GM12891 (cell line): ENCODE measurements at places on chromosomes 5 and 9.

DNA sequence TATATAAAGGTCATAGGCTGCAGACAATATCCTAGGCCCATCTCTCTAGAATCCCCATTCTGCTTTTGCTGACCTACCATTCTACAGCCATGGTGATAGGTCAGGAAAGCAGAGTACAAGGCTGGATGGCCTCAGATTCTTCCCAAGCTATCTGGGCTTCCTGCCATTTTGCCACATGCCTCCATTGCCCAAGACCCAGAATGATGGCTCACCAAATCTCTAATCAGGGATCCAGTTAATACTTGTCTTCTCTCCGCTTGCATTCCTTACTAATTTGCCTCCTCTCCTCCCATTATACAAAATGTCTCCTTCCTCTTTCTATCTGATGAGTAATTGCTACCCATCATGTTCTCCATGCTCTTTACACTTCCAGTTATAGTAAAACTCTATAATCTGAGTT, 22.7 kb upstream of the NDUFS4 start:
- no peak for DNase-seq

- DNase-seq, result no peak
Observed at GRCh38 chr9:78118742-78119473, 87.3 kb upstream of the GNAQ start.

GRCh38 chr9:90058182-90058763, 453.5 kb downstream of the GADD45G start:
- no peak for DNase-seq

DNA sequence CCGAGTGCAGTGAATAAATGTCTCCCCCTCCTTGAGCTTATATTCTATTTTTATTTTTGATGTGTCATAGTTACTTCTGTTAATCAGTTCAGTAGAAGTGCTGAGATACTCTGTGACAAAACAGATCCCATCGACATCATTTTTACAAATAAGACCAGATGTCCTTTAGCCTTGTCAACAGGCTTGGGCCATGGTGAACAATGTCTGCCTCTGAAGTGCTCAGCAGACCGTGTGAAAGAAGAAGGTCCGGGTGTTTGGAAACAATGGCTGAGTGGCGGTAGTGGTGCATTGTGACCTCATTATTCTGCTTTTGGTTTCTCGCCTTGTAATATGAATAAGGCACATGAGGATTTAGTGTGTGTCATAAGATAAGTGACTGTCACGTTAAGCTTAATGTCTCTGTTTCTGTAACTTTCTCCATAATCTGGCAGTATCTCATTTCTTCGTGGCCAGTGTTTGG, 71.2 kb downstream of the SYK start:
- DNase-seq, result no peak

DNA sequence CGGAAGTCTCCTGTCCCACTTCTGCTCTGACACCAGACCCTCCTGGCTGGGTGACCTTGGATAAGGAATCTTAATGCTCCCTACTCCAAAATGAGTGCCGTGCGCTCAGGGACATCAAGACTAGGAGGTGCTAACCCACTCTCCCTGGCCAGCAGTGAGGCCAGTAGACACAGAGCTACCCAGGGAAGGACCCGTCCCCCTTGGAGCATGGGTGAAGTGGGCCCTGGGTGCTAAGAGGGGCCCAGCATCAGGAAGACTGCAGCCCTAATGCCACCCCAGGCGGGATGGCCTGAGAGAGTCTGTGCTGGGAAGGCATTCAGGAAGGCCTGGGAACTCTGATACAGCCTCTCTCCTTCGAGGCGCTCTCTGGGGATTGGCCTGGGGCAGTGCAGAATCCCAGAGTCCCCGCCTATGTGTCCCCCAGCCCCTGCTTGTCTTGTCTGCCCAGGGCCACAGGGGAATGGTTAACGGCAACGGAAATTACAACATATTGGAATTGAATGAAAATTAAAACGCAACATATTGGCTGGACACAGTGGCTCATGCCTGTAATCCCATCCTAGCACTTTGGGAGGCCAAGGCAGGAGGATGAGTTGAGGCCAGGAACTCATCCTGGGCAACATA, 29.7 kb upstream of the RNU6ATAC start:
- no peak for DNase-seq

- no peak for DNase-seq
Observed at GRCh38 chr5:80277191-80277590, 21.3 kb upstream of the SERINC5 start.

GRCh38 chr5:130571076-130571475, 594.0 kb downstream of the HINT1 start:
- no peak for DNase-seq

- no peak for DNase-seq
Observed at GRCh38 chr9:124869986-124870560, 8.1 kb downstream of the ARPC5L start.

- no peak for DNase-seq
Observed at GRCh38 chr9:137111788-137112563, 2.6 kb downstream of the DPP7 start.

GRCh38 chr9:133048595-133048994, 13.2 kb upstream of the CEL start:
- DNase-seq, result no peak

GRCh38 chr5:52065182-52065581, 681.9 kb downstream of the ISL1 start:
- no peak for DNase-seq

DNA sequence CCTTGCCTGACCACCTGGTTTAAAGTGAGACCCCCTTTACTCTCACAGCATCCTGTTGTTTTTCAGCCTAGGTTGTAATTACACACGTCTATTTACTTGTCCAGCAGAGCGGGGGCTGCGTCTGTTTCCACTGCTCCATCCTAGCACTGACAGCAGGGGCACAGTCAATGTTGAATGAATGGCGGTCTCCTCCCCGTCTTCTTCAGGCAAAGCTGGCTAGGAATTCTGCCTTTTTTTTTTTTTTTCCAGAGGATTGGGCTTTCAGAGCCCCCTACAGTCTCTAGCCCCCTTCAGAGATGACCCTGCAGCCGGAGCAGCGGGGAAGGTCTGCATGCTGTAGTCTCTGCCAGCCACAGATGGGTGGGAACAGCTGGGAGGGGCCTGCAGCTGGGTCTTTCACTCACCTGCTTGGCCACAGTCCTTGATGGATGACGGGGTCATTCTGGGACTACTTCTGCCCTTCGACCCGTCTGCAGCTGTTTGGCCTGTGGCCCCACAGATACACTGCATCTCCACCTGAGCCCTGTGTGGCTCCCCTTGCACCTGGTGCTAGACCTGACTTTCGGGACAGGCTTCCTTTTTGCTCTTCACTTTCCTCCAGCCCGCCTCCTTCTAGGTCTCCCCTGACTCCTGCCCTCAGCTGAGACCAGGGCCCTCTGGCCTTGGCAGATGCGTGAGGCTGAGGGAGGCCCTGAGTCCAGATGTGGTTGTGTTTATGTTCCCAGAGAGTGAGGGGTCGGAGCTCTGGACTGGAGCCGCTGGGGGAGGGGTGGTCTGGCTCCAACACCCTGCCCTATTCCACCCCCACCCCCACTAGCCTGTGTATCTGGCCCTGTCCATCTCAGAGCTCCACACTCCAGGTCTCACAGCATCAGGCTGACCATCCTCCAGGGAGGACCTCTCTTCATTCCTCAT, 8.0 kb downstream of the PITX1 start:
- no peak for DNase-seq

GRCh38 chr5:143707806-143708205, 104.2 kb upstream of the HMHB1 start:
- DNase-seq, result no peak

DNA sequence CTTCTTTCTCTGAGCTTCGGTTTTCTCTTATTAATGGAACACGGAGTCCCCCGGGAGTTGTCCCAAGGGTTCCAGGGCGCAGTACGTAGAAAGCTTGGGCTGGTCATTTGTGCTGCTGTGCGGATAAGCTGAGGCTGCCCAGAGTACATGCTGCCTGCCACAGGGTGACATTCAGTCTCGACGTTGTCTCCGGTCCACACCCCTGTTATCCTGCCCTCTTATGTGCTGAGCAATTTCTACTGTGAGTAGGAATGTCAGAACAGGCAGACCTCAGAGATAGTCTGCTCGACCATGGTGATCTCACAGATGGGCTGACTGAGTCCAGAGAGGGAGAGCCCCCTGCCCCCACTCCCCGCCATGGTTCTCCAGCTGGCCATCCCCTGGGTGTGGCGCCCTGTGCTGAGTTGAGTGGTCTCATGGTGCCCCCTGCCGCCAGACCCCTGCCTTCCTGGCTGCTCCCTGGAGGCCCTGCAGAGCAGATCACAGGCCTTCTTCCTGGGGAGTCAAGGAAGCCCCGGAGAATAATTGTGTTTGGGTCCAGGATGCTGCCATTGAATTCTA, 124.0 kb downstream of the RGS3 start:
- DNase-seq, result no peak

- no peak for DNase-seq
Observed at GRCh38 chr5:154494036-154494435, 16.0 kb upstream of the HAND1 start.

GRCh38 chr5:131194725-131195124, 24.0 kb downstream of the LYRM7 start:
- no peak for DNase-seq

DNA sequence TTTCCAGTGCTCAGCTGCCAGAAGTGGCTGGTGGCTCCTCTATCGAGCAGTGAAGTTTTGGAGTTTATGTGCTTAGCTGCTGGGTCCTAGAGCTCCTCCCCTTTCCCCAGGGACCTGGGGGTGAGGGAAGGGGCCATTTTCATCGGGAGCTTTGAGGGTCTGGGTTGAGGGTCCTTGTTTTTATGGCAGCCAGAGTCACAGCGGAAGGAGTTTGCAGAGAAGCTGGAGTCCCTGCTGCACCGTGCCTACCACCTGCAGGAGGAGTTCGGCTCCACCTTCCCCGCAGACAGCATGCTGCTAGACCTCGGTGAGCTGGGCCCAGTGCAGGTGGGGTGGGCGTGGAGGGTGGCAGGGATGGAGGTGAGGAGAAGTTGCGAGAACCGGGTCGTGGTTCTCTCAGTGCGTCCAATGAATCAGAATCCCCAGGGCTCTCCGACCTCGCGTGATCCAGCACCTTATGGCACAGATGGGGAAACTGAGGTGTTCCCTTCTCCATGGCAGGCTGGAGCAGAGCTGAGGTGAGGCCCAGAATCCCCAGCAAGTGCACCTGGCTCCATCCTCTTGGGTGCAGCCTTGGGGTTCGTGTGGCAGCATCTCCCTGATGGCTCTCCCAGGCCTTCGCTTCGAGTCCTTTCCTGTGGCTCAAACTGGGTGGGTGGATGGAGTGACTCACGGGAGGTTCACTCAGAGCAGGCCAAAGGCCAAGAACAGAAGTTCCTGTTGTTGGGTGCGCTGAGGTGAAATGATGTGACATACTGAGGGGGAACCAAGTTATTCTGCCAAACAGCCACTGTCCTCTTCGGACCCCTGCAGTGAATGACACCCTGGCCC, 21.7 kb upstream of the DOLPP1 start:
- DNase-seq, result no peak

- no peak for DNase-seq
Observed at GRCh38 chr9:85871008-85871407, 69.9 kb upstream of the NAA35 start.

- no peak for DNase-seq
Observed at GRCh38 chr5:73544429-73545402, 20.7 kb downstream of the ANKRA2 start.

DNA sequence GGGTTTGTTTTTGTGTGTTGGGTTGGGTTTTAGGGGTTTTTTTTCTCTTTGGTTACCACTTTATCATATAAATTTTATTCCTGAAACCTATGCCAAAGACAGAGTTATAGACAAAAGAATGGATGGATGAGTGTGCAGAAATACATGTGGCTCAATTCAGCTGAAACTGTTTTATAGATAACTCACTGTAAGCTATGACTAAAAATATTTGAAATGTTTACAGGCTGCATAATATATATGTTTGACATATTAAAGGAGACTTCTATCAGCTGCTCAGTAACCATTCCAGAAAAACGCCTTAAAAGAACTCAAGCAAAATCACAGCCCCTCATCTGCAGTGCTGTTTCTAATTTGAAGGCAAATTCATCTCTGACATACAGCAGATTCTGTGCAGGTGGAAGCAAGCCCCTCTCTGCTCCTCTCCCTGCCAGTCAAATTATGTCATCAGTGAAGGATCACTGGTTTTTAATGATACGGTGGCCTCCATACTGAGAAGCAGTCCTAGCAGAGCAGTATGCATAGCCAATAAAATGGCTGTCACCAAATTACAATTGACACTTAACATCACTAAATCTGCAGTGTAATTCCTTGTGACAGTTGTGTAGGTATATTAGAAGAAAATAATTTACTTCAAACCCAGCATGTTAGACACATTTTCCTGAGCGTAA, 301.6 kb downstream of the NR2F1-AS1 start:
- DNase-seq, result no peak

DNA sequence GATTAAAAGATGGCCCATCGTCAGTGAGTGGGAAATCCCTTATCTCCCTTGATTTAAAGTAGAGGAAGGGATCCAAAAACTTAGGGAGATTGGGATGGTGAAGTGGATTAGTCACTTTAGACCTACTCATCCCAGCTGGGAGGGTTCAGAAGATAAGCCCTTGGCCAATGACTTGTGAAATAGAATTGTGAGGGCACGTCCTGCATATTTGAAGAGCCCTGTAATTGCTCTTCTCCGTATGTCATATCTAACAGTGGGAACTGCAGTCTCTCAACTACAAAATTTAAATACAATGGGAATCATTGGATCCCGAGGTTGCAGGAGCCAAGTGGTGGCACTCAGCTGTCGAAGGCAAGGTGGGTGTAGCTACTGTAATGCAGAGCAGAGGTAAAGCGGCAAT, 65.4 kb upstream of the C9orf72 start:
- no peak for DNase-seq

GRCh38 chr9:108423433-108423832, 432.4 kb downstream of the ACTL7B start:
- DNase-seq, result no peak

GRCh38 chr5:142571371-142571770, 114.5 kb downstream of the FGF1 start:
- no peak for DNase-seq

DNA sequence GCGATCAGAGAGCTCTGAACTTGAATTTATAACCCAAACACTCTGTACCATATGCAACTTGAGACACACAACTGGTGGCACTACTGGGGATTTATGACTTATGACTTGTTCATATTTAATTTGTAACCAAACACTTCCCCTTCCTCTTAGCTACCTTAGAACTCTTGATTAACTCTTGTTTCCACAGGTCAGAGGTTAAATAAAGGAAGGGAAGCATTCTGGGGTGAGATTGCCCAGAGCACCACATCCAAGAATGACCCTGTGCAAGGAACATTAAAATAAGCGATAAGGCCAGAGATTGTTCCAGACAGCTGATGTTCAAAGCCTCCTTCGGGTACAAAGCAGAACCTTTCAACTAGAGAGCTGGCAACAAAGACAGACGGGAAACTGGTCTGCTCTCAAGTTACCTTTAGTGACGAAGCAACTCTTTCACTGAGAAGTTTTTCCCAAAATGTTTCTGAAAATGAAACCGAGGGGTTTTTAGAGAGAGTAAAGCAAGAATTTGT, 242.6 kb downstream of the DENND1A start:
- no peak for DNase-seq
